Thyroid gland (tissue), 4 donors: ENCODE measurements at places on chromosomes 7 and 10.

GRCh38 chr10:34081948-34082347 lies 733.1 kb downstream of the PARD3 start:
- no peak for DNase-seq

- no peak for DNase-seq
Observed at GRCh38 chr7:114504586-114504985, 90.0 kb downstream of the FOXP2 start.

GRCh38 chr10:94264085-94264484 lies 98.7 kb downstream of the NOC3L start:
- DNase-seq, result no peak

- DNase-seq, result no peak
Observed at GRCh38 chr10:131576341-131577177, 265.0 kb upstream of the TCERG1L start.

DNA sequence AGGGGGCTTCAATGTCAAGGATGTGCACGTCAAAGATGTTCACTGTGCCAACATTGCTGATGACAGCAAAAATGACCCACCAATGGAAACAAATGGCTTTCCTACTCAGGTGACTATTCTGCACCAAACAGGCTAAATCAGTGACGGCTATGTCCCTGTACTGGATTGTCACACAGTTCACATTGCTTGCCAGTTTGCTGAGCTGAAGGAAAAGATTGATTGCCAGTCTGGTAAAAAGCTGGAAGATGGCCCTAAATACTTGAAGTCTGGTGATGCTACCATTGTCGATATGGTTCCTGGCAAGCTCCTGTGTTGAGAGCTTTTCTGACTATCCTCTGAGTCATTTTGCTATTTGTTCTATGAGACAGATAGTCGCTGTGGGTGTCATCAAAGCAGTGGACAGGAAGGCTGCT lies 202.2 kb upstream of the ETV1 start:
- DNase-seq, result no peak

DNA sequence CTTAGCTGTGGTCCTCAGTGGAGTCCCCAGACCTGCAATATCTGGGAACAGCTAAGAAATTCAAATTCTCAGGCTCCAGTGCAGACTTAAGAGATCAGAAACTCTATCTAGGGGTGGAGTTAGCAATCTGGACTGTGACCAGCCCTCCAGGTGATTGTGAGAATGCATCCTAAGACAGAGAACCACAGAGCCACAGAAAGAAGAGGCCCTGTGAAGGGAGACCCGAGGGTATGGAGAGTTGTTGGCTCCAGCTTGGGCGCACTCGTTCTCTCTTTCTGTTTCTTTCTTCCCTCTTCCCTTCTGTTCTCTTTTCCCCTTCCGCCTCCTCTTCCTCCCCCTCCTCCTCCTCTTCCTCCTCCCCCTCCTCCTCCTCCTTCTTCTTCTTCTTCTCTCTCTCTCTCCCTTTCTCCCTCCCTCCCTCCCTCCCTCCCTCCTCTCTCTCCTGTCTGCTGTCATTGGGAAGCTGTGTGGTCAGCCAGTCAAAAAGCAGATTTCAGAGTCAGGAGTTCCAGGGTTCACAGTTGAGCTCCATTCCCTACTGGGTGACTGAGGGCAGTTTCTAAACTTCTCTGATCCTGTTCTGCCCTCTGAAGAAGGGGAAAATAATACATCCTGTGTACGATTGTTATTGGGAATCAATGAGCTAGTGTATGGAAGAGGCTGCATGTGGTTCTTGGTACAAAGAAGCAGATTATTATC lies 62.1 kb upstream of the STEAP1B start:
- peak; percentile 58 for DNase-seq

GRCh38 chr10:95476469-95477174 lies 84.5 kb downstream of the SORBS1 start:
- DNase-seq, result no peak

DNA sequence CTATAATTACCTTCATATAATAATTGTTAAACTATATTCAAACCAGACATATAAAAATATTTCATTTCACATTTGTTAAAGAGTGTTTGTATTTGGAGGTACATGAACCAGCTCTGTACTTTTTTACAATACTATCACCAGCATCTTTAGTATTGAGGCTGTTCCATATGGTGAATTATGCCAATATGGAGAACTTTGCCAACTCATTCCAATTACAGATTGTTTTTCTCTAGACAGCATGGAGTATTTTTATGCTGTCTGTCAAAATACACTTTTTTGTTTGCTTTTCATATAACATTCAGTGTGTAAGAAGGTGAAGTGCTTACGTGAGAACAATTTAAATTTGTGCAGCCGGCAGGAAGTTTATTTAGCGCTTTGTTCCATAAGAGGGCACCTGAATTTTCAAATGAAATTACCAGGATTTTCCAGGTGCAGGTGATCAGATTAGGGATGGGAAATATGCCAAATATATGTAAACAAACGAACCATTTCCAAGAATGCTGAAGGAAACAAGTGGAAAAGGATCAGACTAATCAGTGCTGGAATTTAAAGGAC lies 54.9 kb downstream of the SEMA3E start:
- no peak for DNase-seq

GRCh38 chr10:599767-600166 lies 89.7 kb downstream of the DIP2C start:
- DNase-seq, result no peak

DNA sequence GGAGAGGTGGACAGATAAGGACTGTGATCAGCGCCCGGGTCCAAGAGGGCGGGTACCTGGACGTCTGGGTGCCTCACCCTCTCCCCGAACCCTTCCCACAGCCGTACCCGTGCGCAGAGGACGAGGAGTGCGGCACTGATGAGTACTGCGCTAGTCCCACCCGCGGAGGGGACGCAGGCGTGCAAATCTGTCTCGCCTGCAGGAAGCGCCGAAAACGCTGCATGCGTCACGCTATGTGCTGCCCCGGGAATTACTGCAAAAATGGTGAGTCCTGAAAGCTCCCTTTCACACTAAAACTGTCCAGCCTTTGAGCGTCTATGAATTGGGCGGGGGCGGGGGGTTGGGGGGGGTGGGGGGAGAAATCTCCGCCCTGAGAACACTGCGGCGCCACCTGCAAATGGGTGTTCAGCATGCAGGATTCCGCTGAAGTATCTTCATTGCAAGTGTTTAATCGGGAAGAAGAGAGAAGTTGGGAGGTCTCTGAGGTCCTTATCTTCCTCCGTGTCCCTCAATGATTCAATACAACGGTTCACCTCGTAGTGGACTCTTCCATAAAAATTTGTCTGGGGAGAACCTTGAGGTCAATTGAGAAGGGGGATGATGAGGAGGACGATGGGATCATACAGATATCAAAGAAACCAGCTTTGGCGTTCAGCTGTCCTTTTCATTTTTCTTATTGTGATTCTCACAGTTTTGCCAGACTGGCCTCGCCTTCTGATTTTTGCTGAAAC lies 906 bp downstream of the DKK1 start:
- DNase-seq, result no peak

- no peak for DNase-seq
Observed at GRCh38 chr7:1234881-1235500, 2.3 kb downstream of the UNCX start.

- no peak for DNase-seq
Observed at GRCh38 chr7:118938845-118939244, 714.3 kb downstream of the ANKRD7 start.

DNA sequence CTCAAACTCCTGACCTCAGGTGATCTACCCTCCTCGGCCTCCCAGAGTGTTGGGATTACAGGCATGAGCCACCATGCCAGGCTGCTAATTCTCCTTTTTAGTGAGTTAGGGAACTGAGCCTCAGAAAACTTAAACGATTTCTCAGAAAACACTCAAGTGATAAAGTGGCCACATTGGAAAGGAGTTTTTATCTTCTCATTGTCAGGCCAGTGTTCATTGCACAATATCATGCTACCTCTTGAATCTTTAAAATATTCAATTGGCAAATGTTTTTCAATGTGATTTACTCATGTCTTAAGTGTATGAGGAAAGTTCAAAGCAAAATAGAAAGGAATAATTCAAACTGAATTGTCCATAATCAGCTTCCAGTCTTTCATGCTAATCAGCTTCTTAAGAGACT lies 80.7 kb downstream of the ITGB8 start:
- DNase-seq, result no peak

DNA sequence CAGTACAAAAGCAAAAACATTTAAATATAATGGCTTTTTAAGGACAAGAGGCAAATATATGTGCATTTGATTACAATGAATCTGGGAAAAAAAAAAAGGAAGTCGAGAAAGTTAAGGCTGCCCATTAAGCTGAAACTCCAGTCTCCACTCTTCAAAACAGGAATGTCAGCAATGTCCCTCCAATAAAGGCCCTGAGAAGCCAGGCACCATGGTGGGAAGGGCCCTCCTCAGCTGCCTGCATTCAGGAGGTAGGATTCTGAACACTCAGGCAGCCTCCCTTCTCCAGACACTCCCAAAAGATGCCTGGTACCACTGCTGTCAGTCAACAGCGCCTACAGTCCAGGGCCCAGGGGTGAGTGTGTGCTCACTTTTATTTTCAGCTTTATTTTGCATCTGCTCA lies 121.3 kb upstream of the MGMT start:
- DNase-seq, result no peak

DNA sequence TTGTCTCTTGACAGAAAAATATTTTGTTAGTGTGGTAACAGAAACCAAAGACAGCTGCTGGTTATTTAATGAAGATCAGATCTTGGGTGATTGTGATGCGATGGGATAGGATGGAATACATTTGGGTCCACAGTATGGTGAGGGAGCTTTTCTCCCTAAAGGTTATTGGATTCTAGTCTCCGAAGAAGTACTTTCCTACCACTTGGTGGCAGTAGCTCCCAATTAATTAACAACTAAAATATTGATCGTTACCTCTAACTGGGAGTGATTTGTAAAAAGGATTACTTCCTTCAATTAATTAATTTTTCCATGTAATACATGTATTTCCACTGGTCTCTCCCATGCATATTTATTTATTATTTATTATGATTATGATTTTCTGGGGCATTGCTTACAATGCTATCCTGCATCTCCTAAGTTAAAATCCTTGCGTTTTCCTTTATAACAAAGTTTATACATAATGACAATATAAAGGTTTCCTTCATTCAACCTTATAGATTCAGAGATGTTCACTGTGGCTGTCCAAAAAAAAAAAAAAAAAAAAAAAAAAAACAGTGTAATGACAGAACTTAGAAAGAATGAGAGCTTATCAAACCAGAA lies 25.6 kb downstream of the TMEM196 start:
- DNase-seq, result no peak

- no peak for DNase-seq
Observed at GRCh38 chr7:1562597-1563051, 6.6 kb upstream of the TMEM184A start.

DNA sequence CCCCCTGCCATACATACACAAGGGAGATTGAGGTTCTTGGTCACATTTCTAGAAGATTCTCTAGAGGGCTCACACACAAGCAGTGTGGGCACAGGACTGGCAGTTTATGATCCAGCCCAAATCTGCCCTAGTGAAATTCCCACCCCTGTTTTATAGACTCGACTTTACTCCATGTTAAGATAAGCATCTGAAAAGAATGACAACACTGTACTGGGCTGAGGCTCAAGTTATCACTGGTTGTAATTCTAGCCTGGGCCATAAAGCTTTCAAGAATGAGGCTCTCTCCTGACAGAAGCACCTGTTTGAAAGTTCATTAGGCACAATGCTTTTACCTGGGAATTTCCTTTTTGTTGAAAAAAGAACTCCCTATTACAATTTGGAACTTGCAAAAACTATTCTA lies 195.6 kb upstream of the GLI3 start:
- no peak for DNase-seq

DNA sequence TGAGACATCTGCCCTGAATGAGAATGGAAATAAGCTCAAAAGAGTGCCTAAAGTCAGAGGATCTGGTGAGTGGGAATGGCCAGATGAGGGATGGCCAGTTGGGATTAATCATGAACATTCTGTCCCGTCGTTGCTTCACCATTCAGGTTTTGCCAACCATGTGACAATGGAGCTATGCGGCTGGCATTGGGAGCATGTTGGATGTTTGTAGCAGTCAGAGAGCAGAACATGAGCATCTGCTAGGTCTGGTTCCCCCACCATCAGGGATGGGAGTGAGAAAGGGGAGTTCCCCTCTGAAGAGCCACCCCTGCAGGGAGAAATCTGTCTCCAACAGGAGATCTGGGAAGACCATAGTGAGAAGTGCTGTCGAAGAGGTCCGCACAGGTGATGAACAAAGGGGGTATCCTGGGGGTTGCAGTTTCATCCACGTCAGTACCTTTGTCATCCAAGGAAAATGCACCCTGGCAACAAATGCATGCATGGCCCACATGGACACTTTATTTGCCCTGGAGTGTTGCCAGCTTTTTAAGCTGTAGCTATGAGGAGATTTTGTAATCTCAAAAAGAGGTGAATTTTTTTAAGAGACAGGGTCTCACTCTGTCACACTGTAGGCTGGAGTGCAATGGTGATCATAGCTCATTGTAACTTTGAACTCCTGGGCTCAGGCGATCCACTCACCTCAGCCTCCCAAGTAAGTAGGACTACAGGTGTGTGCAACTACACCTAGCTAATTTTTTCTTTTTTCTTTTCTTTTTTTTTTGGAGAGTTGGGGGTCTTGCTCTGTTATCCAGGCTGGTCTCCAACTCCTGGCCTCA lies 190.2 kb downstream of the CAMK1D start:
- no peak for DNase-seq

- DNase-seq, result peak; percentile 74
Observed at GRCh38 chr7:94908323-94909178, 1.2 kb downstream of the PPP1R9A start.
